H1 (cell line): ENCODE measurements at places on chromosomes 13 and 19. TPM values are rescaled to one million over a fixed set of nuclear protein-coding genes. Genes with fewer than 3 reads are reported as not detected.

PSG6 gene
- not detected in 2 replicates for polyA plus RNA-seq

OR4F17 gene
- polyA plus RNA-seq: not detected in 2 replicates

URAD gene
- not detected in 2 replicates for polyA plus RNA-seq

IPO5 gene
- polyA plus RNA-seq: 106 and 143 TPM in 2 replicates

ZNF175 gene
- polyA plus RNA-seq: 1.5 and 1.7 TPM in 2 replicates

ZNF429 gene
- polyA plus RNA-seq: 10.2 and 10.9 TPM in 2 replicates

PRR12 gene
- polyA plus RNA-seq: 2.5 and 4.6 TPM in 2 replicates

UPK1A gene
- polyA plus RNA-seq: 9.8 and 9.9 TPM in 2 replicates

SMIM44 gene
- polyA plus RNA-seq: not detected in 2 replicates

WDR62 gene
- polyA plus RNA-seq: 28.2 and 39.9 TPM in 2 replicates

CADM4 gene
- 13.5 and 20.7 TPM in 2 replicates for polyA plus RNA-seq

ZNF177 gene
- 2.1 and 3.1 TPM in 2 replicates for polyA plus RNA-seq

SYT5 gene
- 0.67 and 1.6 TPM in 2 replicates for polyA plus RNA-seq

SCEL gene
- polyA plus RNA-seq: not detected in 2 replicates

PBX4 gene
- polyA plus RNA-seq: 3.8 and 8.3 TPM in 2 replicates

APOC4 gene
- not detected in 2 replicates for polyA plus RNA-seq

PLPPR2 gene
- polyA plus RNA-seq: 7.2 and 14.9 TPM in 2 replicates

ZNF578 gene
- 0.91 and 1.6 TPM in 2 replicates for polyA plus RNA-seq

ZNF324B gene
- polyA plus RNA-seq: 2.9 and 3.5 TPM in 2 replicates

SLC15A1 gene
- 1.3 and 1.5 TPM in 2 replicates for polyA plus RNA-seq

APC2 gene
- polyA plus RNA-seq: 1.3 and 3.3 TPM in 2 replicates

GARIN5A gene
- polyA plus RNA-seq: 18.5 and 31.5 TPM in 2 replicates

MAG gene
- polyA plus RNA-seq: 0.20 and 0.72 TPM in 2 replicates

CEACAM18 gene
- polyA plus RNA-seq: not detected in 2 replicates

KLF5 gene
- polyA plus RNA-seq: 1.2 and 1.9 TPM in 2 replicates

KIR2DL1 gene
- polyA plus RNA-seq: not detected in 2 replicates

IZUMO2 gene
- polyA plus RNA-seq: 1.9 TPM in 2 replicates

CUL4A gene
- 54.7 and 75.1 TPM in 2 replicates for polyA plus RNA-seq

ZNF581 gene
- 76.1 and 97.6 TPM in 2 replicates for polyA plus RNA-seq

TUBA3C gene
- not detected in 2 replicates for polyA plus RNA-seq

PALM3 gene
- polyA plus RNA-seq: 5.8 and 12.1 TPM in 2 replicates

ZNF14 gene
- polyA plus RNA-seq: 0.72 and 1.00 TPM in 2 replicates

SMIM24 gene
- polyA plus RNA-seq: 4.5 and 7.4 TPM in 2 replicates

ZNF835 gene
- 0.02 and 0.05 TPM in 2 replicates for polyA plus RNA-seq

ZNF865 gene
- 3.5 and 5.9 TPM in 2 replicates for polyA plus RNA-seq

ZNF90 gene
- polyA plus RNA-seq: 41.2 and 41.7 TPM in 2 replicates

WDR88 gene
- not detected in 2 replicates for polyA plus RNA-seq

KCNN1 gene
- polyA plus RNA-seq: 12.5 and 19.3 TPM in 2 replicates

FPR3 gene
- not detected in 2 replicates for polyA plus RNA-seq

LGALS4 gene
- 0.32 and 0.71 TPM in 2 replicates for polyA plus RNA-seq

CD79A gene
- polyA plus RNA-seq: 0.77 and 0.83 TPM in 2 replicates

FKBP8 gene
- 309 and 441 TPM in 2 replicates for polyA plus RNA-seq

TEX101 gene
- polyA plus RNA-seq: 0.06 and 0.12 TPM in 2 replicates

PRODH2 gene
- not detected in 2 replicates for polyA plus RNA-seq

HS6ST3 gene
- 0.39 and 0.45 TPM in 2 replicates for polyA plus RNA-seq

PTH2 gene
- 0.50 TPM in 1 of 2 replicates, not detected in the other for polyA plus RNA-seq

OR7A5 gene
- polyA plus RNA-seq: not detected in 2 replicates

SERPINE3 gene
- 1.0 and 1.1 TPM in 2 replicates for polyA plus RNA-seq
